ENCODE measurements at places on chromosomes 16 and 17. TPM values are rescaled to one million over a fixed set of nuclear protein-coding genes. Genes with fewer than 3 reads are reported as not detected.

GRCh38 chr16:12557786-12558185 lies 245.9 kb downstream of the CPPED1 start:
- no peaks in the 10 kb centered on the region for H3K27me3 ChIP-seq
- H3K27ac ChIP-seq: no peak overlapping the region
- no peaks in the 10 kb centered on the region for H3K4me1 ChIP-seq
- H3K36me3 ChIP-seq: no peaks in the 10 kb centered on the region
- no peak for DNase-seq

ITGAD gene
- 0.04 TPM for polyA plus RNA-seq

STH gene
- polyA plus RNA-seq: not detected

TSPOAP1 gene
- 3.1 TPM for polyA plus RNA-seq

GRCh38 chr17:9829343-9829742 lies 3.6 kb downstream of the GLP2R start:
- no peaks in the 10 kb centered on the region for H3K4me1 ChIP-seq

GRCh38 chr17:43403846-43404245 lies 5.1 kb downstream of the ARL4D start:
- H3K4me3 ChIP-seq: no peak overlapping the region
- no peak for DNase-seq
- H3K27ac ChIP-seq: peak overlapping the region; percentile 39
- no peaks in the 10 kb centered on the region for H3K36me3 ChIP-seq
- H3K4me1 ChIP-seq: peaks cover 4% of the 10 kb centered on the region
- H3K27me3 ChIP-seq: no peaks in the 10 kb centered on the region

SMG1 gene
- polyA plus RNA-seq: 7.7 TPM

DNA sequence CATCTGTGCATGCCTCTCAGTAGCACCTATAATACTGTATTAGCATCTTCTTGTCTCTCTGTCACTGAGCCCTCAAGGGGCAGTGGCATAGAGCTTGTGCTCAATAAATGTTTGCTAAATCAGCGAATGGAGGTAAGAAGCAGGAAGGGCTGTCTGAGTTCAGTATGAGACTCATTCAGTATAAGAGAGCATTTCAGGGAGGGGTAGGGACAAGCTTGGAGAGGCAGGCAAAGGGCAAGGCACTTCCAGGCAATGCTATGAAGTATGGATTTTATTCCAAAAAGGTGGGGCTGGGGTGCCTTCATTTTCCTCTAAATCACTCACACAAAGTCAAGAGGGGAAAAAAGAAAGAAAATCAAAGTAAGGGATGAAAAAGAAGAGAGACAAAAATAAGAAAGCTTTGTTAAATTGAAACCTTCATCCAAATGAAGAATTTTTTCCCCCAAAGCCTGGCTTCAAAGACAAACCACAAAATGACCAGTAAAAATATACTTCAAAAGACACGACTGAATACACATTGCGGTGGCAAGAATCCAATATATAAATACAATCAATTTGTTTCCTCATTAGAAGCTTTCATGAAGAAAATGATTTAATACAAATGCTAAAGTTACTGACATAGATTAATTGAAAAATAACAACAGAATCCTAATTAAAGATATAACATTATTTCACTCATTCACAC lies 51.2 kb downstream of the SKAP1 start:
- H3K27me3 ChIP-seq: peaks cover 2% of the 10 kb centered on the region
- no peaks in the 10 kb centered on the region for H3K36me3 ChIP-seq
- DNase-seq: no peak
- no peaks in the 10 kb centered on the region for H3K4me1 ChIP-seq

ACE gene
- polyA plus RNA-seq: 1.1 TPM

GRCh38 chr16:528111-529011 lies 849 bp downstream of the CAPN15 start:
- DNase-seq: no peak
- H3K4me3 ChIP-seq: peak overlapping the region; percentile 62
- H3K4me1 ChIP-seq: peaks cover 50% of the 10 kb centered on the region
- no peaks in the 10 kb centered on the region for H3K36me3 ChIP-seq
- peak overlapping the region; percentile 15 for H3K27ac ChIP-seq

GGA3 gene
- 9.5 TPM for polyA plus RNA-seq

MMP25 gene
- 1.3 TPM for polyA plus RNA-seq

DNA sequence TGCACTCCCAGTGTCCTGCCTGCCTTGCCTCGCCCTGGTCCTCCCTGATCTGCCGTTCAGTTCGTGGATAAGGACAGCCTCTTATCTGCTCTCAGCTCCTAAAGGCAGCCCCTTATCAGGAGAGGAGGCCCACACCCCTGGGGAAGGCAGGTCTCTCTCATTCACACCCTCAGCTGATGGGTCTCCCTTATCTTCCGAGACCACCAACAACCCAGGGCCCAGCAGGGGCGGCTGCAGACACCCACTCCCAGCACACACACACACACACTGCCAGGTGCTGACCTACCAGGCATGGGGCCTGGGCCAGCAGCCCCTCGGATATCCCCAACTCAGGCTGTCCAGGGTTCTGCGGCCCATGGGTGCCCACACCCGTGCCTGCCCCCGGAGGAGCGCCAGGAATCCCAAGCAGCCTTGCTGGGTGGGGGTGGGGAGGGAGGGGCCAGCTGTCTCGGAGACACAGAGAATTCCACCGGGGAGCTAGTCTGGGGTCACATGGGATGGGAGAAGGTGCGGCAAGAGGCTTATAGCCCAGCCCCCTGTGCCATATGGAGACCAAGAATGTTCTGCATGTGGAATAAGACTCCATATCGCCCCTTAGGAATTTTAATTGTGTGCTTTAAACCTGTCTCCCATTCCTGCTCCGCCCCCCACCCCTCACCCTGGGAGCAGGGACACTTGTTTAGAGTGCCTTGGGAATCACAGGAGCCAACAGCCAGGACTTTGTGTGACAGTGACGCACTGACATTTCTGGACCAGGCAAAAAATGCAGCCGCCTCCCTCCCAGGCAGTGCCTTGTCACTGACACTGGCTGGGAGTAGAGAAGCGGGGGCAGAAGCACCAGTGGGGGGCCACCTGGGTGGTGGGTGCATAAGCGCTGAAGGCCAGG lies 41.9 kb upstream of the EMP2 start:
- H3K4me1 ChIP-seq: no peaks in the 10 kb centered on the region
- no peaks in the 10 kb centered on the region for H3K27me3 ChIP-seq

CNTNAP4 gene
- not detected for polyA plus RNA-seq

CA7 gene
- not detected for polyA plus RNA-seq

- no peaks in the 10 kb centered on the region for H3K36me3 ChIP-seq
- no peaks in the 10 kb centered on the region for H3K27me3 ChIP-seq
- peak overlapping the region; percentile 76 for H3K27ac ChIP-seq
- H3K4me1 ChIP-seq: peaks cover 11% of the 10 kb centered on the region
- DNase-seq: peak; percentile 74
Observed at GRCh38 chr16:3157229-3158025, 22.6 kb downstream of the ZNF213 start.

GRCh38 chr17:41627316-41628072 lies 3.1 kb upstream of the KRT17 start:
- H3K27ac ChIP-seq: no peak overlapping the region
- H3K4me3 ChIP-seq: no peak overlapping the region
- H3K4me1 ChIP-seq: no peaks in the 10 kb centered on the region
- no peaks in the 10 kb centered on the region for H3K27me3 ChIP-seq
- no peaks in the 10 kb centered on the region for H3K36me3 ChIP-seq

GRCh38 chr16:57781741-57782606 lies 20.3 kb downstream of the KIFC3 start:
- no peak overlapping the region for H3K27ac ChIP-seq
- no peaks in the 10 kb centered on the region for H3K27me3 ChIP-seq
- peaks cover 17% of the 10 kb centered on the region for H3K36me3 ChIP-seq
- H3K4me3 ChIP-seq: no peak overlapping the region
- DNase-seq: no peak

DNA sequence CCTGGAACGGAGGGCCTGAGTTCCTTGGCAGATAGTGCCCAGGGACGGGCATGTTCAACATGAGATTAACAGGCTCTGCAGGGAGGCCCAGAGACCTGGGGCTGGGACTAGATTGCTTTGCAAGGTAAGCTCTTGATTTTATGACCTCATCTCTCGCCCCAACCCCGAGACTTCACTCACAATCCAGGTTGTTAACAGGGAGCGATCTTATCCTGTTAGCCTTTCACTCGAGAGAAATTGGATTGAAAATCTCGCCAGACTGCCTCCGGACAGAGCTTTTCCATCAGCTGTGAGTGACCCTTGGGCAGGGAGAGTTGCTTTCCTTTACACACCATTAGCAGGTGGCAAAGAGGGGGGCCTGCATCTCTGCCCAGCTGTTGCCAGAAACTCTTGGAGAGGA lies 521.7 kb upstream of the EEF2KMT start:
- no peak overlapping the region for H3K4me3 ChIP-seq
- no peak overlapping the region for H3K27ac ChIP-seq
- no peaks in the 10 kb centered on the region for H3K4me1 ChIP-seq
- H3K27me3 ChIP-seq: peaks cover 6% of the 10 kb centered on the region
- DNase-seq: no peak
- H3K36me3 ChIP-seq: no peaks in the 10 kb centered on the region

- no peaks in the 10 kb centered on the region for H3K36me3 ChIP-seq
- peaks cover 8% of the 10 kb centered on the region for H3K4me1 ChIP-seq
- no peak for DNase-seq
- H3K27ac ChIP-seq: no peak overlapping the region
Observed at GRCh38 chr17:17557796-17558195, 33.7 kb downstream of the PEMT start.

- DNase-seq: no peak
- no peaks in the 10 kb centered on the region for H3K27me3 ChIP-seq
- no peaks in the 10 kb centered on the region for H3K36me3 ChIP-seq
- H3K4me3 ChIP-seq: no peak overlapping the region
- H3K27ac ChIP-seq: no peak overlapping the region
Observed at GRCh38 chr17:29827179-29827578, 102.8 kb downstream of the SSH2 start.

PTGES3L gene
- polyA plus RNA-seq: not detected

DBNDD1 gene
- polyA plus RNA-seq: 1.5 TPM

SDR42E1 gene
- 1.9 TPM for polyA plus RNA-seq

EME1 gene
- 0.43 TPM for polyA plus RNA-seq

Measured in liver (tissue), 10 donors.